Activated CD4-positive, alpha-beta memory T cell treated with anti-CD3 and anti-CD28 coated beads, Interleukin-2, amount 10 ng/mL, durations not matched to agents 7 days and 5 days (primary cell): ENCODE measurements at places on chromosomes 4 and X. TPM values are rescaled to one million over a fixed set of nuclear protein-coding genes. Genes with fewer than 3 reads are reported as not detected.

GRCh38 chrX:28158019-28158777, 176.9 kb upstream of the DCAF8L1 start:
- H3K4me1 ChIP-seq, result no peaks in the 10 kb centered on the region
- no peak for DNase-seq
- no peak overlapping the region for H3K27ac ChIP-seq

DNA sequence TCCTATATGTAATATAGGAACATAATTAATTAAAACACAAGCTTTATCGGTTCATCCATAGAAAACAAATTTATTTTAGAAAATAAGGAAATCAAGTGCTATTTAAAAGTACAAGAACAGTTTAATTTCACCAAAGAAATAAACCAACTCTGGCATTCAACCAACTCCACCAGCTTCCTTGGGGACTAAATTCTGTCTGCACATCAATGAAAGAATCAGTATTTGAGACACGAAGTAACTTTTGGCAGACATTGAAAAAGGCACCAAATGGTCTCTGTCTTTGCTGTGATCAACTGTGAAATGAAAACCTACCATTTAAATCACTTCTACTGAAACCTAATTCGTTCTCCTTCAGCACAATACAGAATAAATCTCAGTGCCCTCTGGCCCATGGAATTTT, 719.7 kb upstream of the GRIA3 start:
- no peaks in the 10 kb centered on the region for H3K36me3 ChIP-seq
- no peaks in the 10 kb centered on the region for H3K4me1 ChIP-seq
- no peak overlapping the region for H3K4me3 ChIP-seq
- H3K27ac ChIP-seq, result no peak overlapping the region
- DNase-seq, result no peak

- H3K36me3 ChIP-seq, result no peaks in the 10 kb centered on the region
- H3K4me3 ChIP-seq, result no peak overlapping the region
- H3K4me1 ChIP-seq, result no peaks in the 10 kb centered on the region
- H3K27ac ChIP-seq, result no peak overlapping the region
- DNase-seq, result no peak
These were observed 87.8 kb downstream of the GPRASP3 start for GRCh38 chrX:102808336-102808735.

DNA sequence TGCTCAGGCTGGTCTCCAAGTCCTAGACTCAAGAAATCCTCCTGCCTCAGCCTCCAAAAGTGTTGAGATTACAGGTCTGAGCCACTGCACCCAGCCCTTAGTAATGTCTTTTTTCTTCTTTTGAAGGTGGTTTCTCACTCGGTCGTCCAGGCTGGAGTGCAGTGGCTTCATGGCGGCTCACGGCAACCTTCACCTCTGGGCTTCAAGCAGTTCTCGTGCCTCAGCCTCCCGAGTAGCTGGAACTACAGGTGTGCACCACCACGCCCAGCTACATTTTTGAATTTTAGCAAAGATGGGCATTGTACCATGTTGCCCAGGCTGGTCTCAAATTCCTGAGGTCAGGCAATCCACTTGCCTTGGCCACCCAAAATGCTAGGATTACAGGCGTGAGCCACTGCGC, 32.3 kb upstream of the ASMTL start:
- peak; percentile 14 for DNase-seq
- no peak overlapping the region for H3K4me3 ChIP-seq
- H3K27ac ChIP-seq, result no peak overlapping the region
- no peaks in the 10 kb centered on the region for H3K27me3 ChIP-seq

The FAM236A gene
- not detected for total RNA-seq

DNA sequence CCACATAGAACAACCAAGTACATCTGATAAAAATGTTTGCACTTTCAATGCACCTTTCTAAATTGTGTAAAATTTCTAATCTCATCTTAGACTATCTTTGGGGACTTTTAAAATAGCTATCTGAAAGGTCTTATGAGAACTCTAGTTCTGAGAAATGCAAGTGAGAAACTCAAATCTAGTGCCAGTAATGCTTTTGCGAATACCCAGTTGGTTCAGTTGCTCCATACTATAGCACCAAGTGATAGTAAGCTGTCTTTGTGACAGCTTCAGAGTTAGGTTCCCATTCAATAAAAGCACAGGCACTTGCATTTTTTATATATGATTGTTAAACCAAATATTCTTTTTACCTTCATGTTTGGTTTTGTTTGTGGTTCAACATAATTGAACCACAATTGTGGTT, 4.5 kb upstream of the ITM2A start:
- peaks cover under 1% of the 10 kb centered on the region for H3K36me3 ChIP-seq
- DNase-seq, result no peak
- H3K4me3 ChIP-seq, result no peak overlapping the region
- H3K27ac ChIP-seq, result no peak overlapping the region
- peaks cover 14% of the 10 kb centered on the region for H3K4me1 ChIP-seq
- no peaks in the 10 kb centered on the region for H3K27me3 ChIP-seq

DNA sequence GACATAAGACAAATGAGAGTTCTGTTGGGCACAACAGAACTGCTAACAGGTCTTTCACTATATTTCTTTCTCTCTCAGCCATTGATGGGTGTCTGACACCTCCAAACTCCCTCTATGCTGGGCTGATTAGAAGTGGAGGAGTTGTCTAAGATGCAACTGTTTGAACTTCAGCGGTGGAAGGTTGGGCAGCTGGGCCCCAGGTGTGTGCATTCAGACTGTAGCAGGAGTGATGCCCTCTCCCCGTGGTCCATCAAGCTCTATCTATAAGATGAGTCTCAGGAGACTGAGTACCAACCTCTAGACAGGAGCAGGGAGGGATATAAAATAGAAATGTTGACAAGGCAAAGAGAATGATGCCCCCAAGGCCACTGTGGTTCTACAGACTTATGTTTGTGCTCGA, 28.2 kb upstream of the CHRNA9 start:
- peak overlapping the region; percentile 65 for H3K4me3 ChIP-seq
- no peak for DNase-seq
- peaks cover 80% of the 10 kb centered on the region for H3K4me1 ChIP-seq

DNA sequence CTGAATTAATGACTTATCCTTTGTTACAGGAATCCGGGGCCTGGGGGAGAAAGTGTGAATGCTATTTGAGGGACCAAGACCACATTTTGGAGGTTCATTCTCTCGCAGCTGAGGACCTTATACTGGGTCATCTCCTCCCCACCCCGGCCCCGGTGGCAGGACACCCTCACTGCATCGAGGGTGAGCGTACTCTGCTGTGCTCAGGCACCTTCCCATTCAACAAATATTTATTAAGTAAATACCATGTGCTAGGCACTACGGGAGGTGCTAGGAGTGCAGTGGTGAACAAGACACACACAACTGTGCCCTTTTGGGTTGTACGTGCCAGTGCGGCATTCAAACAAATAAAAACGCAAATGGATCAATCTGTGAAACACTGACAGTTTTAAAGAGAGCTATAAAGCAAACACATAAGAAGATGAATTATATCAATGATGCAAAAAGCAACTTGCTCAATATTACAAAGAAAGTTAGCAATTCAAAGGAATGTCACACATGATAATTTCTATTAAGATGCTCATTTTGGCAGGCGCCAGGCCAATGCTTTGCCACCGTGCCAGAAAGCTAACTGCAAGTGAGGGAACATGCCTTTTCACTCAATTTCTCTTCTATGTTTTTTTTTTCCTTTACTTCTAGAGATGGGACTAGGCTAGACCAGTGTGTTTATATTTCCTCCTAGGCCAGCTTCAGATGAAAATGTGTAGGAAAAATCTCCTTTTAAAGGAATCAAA, 24.6 kb downstream of the ADGRG2 start:
- no peak overlapping the region for H3K4me3 ChIP-seq
- H3K36me3 ChIP-seq, result no peaks in the 10 kb centered on the region
- H3K27me3 ChIP-seq, result peaks cover 3% of the 10 kb centered on the region

- H3K27me3 ChIP-seq, result peaks cover 41% of the 10 kb centered on the region
- peaks cover 9% of the 10 kb centered on the region for H3K4me1 ChIP-seq
- H3K27ac ChIP-seq, result no peak overlapping the region
- DNase-seq, result no peak
These were observed 120.8 kb downstream of the EGF start for GRCh38 chr4:110033355-110034025.

DNA sequence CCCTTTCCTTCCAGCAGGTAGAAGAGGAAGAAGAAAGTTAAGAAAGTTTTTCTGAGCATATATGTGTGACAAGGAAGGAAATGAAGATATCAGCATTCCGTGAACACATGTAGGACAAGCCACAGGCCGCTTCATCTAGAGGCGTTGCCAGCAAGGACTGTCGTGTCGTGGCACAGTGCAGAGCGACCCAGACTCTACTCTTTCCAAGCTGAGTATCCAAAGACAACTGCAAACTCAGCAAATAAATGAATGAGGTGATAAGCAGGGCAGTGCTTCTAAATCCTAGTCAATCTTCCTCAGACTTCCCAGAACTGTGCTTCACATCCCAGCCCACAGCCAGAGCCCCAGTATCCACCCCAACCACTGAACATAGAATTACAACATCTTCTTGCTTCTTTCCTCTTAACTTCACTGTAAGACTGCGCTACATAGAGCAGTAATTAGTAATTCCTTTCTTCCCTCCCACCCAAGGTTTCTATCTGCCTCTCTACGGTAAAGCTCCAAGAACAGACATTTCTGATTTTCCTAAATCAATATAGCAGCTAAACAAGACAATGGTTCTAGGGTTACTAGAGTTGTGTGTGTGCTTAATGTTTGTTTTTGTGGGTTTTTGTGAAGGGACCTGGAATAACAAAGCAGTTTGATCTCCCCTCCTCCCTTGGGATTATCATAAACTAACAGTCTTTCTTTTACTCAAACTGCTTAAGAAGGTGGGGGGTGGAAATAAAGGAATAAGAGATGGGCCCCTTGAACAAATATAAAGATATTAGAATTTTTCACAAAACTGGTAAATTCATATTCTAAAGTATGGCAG, 71.6 kb downstream of the PAPSS1 start:
- H3K36me3 ChIP-seq, result peaks cover 51% of the 10 kb centered on the region
- H3K4me1 ChIP-seq, result no peaks in the 10 kb centered on the region
- no peaks in the 10 kb centered on the region for H3K27me3 ChIP-seq
- H3K4me3 ChIP-seq, result no peak overlapping the region
- H3K27ac ChIP-seq, result no peak overlapping the region

The ALB gene
- total RNA-seq, result not detected

The POU3F4 gene
- total RNA-seq, result not detected

DNA sequence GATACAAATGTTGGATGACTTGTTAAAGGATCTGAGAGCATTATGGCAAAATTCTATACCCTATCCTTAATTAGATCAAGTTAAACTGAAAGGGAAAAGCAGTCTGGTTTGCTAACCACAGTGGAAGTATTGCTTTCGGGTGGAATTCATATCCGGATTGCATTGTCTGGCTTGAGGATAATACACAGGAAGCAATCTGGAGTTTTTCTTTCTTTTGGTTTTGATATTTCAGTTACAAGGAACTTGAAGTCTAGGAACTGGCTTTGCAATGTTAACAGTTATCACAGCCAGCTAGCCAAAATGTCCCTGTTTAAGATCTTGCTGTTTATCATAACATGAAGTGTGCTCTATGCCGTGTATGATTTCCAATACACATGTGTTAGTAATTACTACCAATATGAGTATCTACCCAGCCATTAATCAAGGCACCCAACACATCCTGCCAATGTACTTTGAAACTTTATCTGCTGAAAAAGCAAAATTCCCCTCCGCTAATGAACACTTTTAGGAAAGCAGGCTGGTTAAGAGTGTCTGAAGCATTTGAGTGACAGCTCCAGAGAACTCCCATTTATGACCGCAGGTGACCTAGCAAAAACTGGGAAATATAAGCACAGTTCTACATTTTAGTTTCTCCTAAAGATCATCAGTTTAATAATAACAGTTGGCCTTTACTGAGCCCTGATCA, 146.4 kb downstream of the PALLD start:
- H3K27me3 ChIP-seq, result peaks cover 15% of the 10 kb centered on the region
- no peak overlapping the region for H3K4me3 ChIP-seq

The CLDN22 gene
- total RNA-seq, result not detected

- no peaks in the 10 kb centered on the region for H3K4me1 ChIP-seq
- H3K36me3 ChIP-seq, result no peaks in the 10 kb centered on the region
- no peak overlapping the region for H3K27ac ChIP-seq
- no peaks in the 10 kb centered on the region for H3K27me3 ChIP-seq
- no peak overlapping the region for H3K4me3 ChIP-seq
These were observed 309.4 kb downstream of the ARHGAP24 start for GRCh38 chr4:85784348-85784747.

GRCh38 chr4:183401473-183401872, 43.0 kb upstream of the CDKN2AIP start:
- H3K4me3 ChIP-seq, result no peak overlapping the region
- no peak for DNase-seq
- H3K27ac ChIP-seq, result no peak overlapping the region
- peaks cover 22% of the 10 kb centered on the region for H3K27me3 ChIP-seq
